CD4-positive, alpha-beta T cell treated with Interleukin-1 beta for 1 hour (primary cell): ENCODE measurements at places on chromosomes 3 and 15.

DNA sequence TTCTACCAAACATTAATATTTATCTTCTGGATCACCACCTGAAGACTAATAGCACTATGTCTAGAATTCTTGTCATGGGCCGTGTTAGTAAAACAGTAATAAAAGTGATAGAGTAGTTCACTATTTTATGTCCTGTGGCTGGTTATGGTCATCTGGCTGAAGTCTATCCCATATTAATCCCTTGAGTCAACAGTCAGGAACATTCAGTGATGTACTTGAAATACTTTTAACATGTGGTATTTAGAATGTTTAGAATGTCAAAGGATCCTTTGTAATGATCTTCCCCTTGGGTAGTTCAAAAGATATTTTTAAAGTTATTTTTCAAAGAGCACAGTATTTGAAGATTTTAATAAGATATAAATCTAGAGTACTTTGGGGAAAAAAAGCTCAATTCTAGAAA lies 117.0 kb downstream of the MBNL1 start:
- DNase-seq, result no peak

GRCh38 chr3:84008623-84009022 lies 950.2 kb upstream of the CADM2 start:
- no peak for DNase-seq

DNA sequence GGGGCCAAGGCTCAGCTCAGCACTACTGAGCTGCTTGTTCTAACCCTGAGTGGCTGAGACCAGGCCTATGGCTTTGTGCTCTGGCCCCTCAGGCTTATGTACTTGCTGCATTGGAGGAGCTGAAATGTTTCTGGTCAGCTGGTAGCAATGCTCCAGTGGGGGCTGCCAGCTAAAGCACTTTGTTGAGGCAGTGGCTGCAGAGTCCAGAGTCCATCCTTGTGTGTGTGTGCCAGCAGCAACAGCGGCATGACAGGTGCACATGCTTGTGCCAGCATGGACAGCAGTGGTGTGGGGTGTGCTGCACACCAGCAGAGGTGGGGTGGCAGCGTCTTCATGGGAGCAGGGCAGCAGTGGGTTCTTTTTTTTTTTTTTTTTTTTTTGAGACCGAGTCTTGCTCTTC lies 169.1 kb downstream of the VPS8 start:
- DNase-seq, result no peak

- no peak for DNase-seq
Observed at GRCh38 chr3:44228900-44229299, 12.8 kb upstream of the TOPAZ1 start.

DNA sequence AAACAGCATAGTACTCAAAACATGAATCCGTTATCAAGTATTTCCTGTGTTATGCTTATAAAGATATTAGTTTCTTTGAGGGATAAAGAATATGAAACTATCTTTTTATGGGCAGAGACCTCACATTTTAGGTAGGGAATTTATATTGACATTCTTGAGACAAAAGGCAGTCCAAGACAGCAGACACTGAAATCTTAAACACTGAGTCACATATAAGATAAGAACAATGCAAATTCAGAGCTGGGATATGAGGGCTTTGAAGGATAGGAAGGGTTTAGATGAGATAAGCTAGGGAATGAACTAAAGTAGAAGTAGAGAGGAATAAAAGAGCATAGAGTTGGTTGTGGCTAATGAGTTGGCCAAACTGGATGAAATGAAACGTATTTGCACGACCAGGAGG lies 58.4 kb downstream of the ASTE1 start:
- DNase-seq, result no peak

DNA sequence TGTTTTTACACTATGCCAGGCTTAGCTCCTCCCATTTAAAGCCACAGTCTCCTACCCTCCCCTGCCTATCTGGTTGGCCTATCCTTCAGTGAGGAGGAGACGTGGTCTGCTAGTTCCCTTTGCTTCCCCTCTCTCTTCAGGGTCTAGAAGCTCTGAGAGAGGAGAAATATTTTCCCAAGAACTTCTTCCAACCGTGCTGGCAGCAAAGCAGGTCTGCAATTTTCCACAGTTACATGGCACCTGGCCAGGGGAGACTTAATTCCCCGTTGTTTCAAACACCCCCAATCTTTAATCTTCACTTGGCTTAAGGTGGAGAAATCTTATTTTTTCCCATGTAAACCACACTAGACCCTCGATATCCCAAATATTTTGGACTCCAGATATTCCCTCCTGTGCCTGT lies 149.5 kb upstream of the MCTP2 start:
- no peak for DNase-seq

DNA sequence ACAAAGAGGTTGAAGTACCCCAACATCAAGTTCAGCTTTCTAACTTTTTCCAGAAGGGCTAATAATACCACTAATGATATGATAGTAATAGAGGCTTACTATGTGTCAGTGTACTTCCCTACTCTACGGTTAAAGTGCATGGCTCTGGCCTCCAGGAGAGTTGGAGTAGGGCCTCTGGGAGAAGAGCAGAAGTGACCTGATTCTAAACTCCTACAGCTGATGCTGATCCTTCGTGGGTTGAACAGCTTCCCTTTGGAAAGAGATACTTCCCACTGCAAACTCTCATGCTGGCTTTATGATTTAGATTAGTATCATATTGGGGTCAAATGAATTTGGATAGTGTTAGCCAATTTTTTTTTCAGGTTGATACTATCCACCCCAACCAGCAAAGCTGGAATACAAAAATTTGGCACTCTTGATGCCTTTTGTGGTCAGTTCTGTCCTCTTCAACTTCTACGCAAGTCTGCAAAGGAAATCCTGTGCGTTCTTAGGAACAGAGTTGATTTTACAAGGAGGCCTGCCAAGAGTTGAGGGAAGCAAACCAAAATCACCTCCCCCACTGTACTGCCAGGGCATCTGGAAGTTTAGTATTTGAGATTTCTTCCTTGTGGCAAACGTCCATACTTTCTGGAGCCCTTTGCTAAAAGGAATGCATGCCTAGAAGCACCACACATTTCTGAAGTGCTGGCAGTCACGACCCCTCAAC lies 17.8 kb downstream of the TMEM212 start:
- no peak for DNase-seq

DNA sequence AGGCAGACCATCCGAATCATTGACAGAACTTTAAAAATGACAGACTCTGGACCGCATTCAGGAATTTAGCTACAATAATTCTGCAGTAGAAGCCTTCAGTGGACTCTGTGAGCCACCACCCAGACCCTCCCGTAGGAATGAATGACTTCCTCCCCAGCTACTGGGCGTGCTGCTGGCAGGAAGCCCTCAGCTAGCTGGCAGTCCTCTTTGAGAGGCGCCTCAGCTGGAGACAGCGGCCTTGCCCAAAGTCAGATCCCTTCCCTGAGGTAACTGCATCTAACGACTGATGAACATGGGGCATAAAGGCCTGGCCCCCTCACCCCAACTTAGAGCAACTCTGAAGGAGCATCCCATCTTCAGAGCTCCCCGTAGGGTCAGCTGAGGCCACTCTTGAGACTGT lies 25.8 kb downstream of the CRABP1 start:
- DNase-seq, result no peak

- no peak for DNase-seq
Observed at GRCh38 chr3:14231145-14231990, 52.8 kb downstream of the LSM3 start.

DNA sequence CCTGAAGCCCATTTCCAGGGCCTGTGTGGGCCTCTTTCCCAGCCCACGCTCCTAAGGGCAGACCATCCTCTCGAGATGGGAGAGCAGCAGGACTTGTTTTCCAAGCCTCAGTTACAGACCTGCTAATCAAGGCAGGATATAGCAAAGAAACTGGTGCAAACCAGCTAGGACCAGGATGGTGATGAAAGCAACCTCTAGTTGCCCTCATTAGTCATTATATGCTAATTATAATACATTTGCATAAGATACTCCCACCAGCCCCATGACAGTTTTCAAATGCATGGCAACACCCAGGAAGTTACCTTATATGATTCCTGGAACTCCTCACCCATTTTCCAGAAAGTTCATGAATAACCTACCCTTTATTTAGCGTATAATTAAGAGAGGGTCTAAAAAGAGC lies 34.4 kb upstream of the TRH start:
- no peak for DNase-seq

DNA sequence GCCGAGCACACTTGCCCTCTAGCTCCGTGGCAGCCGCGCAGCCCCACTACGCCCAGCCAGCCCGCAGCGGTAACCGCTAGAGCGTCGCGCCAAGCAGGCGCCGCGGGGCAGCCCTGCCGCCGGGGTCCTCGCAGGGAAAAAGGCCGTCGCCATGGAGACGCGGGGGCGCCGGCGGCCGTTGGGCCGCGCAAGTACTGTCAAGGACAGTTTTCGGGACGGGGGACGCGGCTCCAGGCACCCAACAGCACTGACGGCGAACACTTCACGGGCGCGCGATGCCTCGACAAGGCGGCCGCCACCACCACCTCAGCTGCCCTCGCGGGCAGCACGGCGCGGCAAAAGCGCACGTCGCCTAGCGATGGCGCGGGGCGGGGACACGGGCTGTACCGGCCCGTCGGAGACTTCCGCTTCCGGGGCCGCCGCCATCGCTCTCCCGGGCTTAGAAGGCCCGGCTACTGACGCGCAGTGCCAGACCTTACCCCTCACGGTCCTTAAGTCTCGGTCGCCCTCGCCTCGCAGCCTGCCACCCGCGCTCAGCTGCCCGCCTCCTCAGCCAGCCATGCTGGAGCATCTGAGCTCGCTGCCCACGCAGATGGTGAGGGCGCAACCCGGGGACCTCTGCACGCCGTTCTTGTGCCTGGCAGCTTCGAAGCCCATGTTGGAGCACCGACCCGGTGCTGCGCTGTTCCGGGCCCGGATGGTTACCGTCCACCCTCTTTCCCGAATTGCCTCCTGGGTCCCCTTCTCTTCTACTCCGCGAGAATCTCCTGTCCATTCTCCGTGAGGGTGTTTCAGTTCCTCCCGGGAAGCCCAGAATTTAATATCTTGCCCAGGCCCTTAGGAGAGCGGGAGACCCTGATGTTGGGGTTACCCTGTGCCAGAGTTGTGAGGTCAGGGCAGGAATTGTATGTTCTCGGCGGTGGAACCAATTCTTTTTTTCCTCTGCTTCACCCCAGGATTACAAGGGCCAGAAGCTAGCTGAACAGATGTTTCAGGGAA lies at the start of the genes GLT8D1 and SPCS1:
GLT8D1 (minus strand) TSS at position 104 of the 999 bp plus-strand sequence. CDS start 5,331 bp downstream, outside the sequence.
SPCS1 (plus strand) TSS at position 419 of the 999 bp plus-strand sequence; CDS start at position 560, 141 bp downstream.
- DNase-seq, result peak; percentile 86

DNA sequence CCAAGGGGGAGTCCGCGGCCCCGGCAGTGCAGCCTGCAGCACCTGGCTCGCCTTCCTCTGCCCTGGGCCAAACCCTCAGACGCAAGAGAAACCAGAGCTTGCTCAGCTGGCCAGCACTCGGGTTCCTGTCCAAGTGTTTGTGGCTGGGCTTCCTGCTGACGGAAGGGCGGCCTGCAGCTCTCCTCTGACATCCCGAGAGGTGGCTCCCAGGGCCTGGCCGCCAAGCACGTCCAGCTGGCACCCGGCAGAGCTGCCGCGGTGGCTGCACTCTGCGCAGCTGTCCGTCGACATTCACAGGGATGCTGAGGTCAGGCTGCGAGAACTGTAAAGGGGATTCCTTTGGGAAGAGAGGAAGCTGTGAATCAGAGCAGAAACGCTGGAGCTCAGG lies 85.6 kb downstream of the CPN2 start:
- no peak for DNase-seq

DNA sequence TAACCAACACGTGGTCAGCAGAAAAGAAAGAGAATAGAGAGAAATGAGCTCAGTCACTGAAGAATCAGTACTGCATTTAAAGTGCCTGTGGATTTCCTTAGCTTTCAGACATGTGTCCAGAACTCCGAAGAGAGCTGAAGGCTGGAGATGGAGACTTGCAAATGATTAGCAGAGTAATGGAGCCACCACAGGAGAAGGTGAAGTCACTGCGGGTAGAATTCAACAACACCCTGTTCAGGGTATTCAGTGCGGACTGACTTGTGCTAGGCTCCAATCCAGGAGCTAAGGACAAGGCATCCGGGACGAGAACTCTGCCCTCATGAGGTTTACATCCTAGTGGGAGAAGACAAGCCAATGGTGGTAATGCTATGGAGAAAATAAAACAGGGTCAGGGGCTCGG lies 4.2 kb downstream of the EIF4E3 start:
- no peak for DNase-seq

DNA sequence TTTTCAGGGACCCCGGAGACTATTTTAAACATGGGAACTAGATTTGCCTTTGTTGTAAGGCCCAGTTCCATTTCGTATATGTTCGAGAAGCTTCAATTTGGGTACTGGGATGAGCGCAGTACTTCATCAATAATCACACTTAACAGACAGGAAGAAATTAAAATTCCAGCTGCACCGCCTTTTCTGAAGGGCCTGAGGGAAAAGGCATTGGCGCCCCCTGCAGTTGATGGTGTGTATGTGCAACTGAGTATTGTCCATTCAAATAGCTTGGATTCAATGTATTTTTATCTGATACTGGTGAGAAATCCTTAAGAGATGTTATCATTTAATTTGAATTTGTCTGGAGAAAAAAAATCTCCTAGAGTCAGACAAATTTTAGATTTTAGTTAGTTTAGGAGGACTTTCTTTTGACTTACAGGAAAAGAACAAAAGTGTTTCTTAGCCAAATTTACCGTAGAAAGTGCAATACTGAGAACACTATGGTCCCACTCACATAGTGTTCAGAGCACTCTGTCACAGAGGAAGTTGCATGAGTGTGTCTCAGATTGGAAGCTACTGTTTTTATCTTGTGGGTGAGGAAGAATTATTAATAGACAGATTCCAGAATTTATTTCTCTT lies 5.4 kb upstream of the ALDH1A2 start:
- peak; percentile 19 for DNase-seq

DNA sequence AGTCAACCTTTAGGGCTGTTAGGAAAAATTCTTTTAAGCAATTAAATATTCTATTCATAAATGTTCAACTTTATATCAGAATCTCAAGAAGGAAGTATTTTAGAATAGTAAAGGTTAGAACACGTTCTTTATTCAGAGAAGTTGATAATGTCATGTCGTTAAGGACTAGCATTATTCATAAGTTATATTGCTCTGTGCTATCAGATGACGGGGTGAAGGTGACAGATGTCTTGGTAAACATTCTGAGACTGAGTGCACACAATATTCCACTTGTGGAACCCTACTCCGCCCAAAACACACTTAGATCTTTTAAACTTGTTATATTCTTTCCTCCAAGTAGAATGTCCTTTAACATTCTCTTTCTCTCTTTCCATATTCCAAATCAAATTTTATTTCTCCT lies 7.9 kb downstream of the AP4E1 start:
- no peak for DNase-seq

DNA sequence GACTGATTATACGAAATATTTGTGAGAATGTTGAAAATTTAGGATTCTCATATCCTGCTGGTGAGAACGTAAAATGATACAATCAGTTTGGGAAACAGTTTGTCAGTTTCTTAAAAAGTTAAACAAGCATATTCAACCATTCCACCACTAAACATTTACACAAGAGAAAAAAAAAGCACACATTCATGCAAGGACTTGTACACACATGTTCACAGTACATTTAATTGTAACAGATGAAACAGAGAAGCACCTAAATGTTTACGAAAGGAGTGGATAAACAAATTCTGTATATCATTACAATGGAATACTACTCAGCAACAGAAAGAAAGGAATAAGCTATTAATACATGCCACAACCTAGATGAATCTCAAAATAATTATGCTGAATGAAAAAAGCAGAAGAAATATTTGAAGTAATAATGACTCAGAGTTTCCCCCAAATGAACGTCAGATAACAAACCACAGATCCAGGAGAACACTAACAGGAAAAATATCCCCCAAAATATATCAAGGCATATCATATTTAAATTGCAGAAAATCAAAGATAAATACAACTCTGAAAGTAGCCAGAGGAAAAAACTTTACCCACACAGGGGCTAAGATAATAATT lies 14.3 kb downstream of the ANKRD28 start:
- no peak for DNase-seq

GRCh38 chr15:35439291-35439690 lies 106.7 kb downstream of the DPH6 start:
- DNase-seq, result no peak
